Endothelial cell of umbilical vein (primary cell): ENCODE measurements at places on chromosomes 3 and 15. TPM values are rescaled to one million over a fixed set of nuclear protein-coding genes. Genes with fewer than 3 reads are reported as not detected.

Gene CSPG5
- polyA plus RNA-seq, result 0.32 and 0.33 TPM in 2 replicates

DNA sequence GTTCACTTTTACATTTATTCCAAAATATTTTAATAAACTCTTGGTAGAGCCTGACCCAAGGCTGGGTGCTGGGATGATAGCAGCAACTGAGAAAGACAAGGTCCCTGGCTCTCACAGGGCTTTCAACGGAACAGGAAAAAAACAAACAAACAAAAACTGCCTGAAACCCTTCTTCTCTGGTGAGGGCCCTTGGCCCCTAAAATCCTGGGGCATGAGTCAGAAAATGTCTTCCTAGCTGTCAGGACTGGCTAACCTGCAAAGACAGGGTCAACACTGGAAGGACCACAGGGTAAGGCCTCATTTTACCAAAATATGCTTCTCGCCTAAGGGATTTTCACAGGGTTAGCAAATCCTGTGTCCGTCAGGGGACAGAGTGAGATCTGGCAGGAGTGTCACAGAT lies 45.7 kb upstream of the WNT5A start:
- no peak for DNase-seq

Gene PIF1
- 18.6 and 23.0 TPM in 2 replicates for polyA plus RNA-seq

GRCh38 chr3:170079536-170080165 lies 41.9 kb downstream of the GPR160 start:
- no peak for DNase-seq

Gene IMPG2
- 0.30 and 0.39 TPM in 2 replicates for polyA plus RNA-seq

GRCh38 chr3:129238945-129239705 lies 10.3 kb upstream of the COPG1 start:
- no peak for DNase-seq

DNA sequence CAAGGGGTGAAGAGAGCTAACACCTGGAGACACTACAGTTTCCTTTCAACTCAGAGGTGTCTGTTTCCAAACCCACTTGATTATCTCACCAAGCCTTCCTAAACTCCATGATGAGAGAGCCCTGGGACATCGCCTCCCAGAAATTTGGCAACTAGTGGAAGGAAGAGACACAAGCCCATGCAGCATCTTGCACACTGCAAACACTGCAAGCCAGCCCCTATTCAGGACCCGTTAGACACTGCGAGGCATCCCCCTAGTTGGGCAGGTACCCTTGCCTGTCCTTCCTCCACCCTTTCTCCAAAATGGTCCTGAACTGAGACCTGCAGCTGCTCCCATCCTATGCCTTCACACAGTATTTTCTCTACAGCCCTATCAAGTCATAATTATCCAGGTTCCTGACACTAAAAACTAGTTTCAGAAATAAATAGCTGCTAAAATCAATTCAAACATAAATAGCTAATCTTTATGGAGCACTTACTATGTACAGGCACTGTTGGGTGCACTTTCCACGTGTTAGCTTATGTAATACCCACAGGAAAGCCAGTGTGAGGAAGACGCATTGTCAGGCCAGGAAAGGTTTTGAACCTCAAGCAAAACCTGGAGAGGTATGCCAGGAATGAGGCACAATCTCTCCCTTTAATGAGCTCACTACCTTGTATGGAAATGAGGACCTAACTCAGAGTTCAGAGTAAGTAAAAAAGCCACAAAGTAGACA lies 2.8 kb downstream of the MAGI1 start:
- DNase-seq, result no peak

- DNase-seq, result peak; percentile 44
Measured at GRCh38 chr3:59052803-59053411, 3.1 kb upstream of the CFAP20DC start.

GRCh38 chr3:121835465-121835801 lies 424 bp downstream of the EAF2 start:
- DNase-seq, result no peak

GRCh38 chr15:88125576-88125975 lies 131.0 kb downstream of the NTRK3 start:
- DNase-seq, result no peak

GRCh38 chr3:184016169-184016570 lies 1.5 kb downstream of the ABCC5 start:
- no peak for DNase-seq

GRCh38 chr15:43487271-43487895 lies 5.6 kb downstream of the TP53BP1 start:
- DNase-seq, result no peak

DNA sequence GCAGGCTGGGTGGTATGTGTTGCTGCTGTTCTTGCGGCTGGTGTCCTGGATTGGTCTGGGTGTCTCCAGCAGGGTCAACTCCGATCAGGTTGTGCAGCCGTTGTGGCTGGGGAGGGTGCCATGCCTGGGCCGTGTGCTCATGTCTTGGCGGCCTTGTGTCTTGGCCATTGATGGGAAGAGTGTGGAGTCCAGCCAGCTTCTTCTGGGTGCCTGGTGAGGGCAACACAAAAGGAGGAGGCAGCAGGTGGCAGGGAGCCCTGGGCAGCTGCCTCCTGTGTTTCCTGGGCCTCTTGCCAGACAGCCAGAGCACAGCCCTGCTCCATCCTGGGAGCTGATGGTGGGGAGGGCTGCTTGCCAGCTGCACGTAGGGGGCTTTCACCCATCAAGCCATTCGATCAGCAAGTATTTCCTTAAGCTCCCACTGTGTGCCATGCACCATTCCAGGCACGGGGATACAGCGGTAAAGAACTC lies 4.3 kb downstream of the CHAC1 start:
- no peak for DNase-seq

DNA sequence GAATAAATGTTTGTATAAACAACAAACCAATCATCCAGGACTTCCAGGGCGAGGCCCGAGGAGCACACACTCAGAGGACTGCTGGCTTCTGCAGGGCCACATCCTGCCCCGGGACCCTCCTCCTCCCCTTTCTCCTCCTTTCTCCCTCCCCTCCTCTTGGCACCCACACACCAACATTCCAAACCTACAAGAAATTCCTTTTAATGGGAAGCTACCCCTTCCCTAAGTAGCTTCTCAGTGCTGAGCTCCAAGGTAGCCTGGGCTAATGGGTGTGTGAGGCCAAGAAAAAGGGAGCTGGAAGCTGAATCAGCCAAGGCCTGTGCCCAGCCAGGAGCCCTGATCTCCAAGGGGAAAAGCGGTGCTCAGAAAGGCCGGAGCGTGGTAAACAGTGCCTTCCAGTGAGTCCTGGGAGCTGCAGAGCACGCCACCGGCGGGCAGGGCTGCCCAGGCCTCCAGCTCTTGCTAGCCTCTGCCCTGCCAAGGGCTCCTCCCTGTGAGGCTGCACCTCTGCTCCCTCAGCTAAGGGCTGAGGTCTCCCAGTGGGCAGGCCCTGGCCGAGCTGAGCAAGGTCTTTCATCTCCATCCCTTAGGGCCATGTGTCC lies 3.9 kb downstream of the ITIH3 start:
- no peak for DNase-seq

- DNase-seq, result no peak
Measured at GRCh38 chr15:45891766-45892165, 256.9 kb downstream of the SQOR start.

DNA sequence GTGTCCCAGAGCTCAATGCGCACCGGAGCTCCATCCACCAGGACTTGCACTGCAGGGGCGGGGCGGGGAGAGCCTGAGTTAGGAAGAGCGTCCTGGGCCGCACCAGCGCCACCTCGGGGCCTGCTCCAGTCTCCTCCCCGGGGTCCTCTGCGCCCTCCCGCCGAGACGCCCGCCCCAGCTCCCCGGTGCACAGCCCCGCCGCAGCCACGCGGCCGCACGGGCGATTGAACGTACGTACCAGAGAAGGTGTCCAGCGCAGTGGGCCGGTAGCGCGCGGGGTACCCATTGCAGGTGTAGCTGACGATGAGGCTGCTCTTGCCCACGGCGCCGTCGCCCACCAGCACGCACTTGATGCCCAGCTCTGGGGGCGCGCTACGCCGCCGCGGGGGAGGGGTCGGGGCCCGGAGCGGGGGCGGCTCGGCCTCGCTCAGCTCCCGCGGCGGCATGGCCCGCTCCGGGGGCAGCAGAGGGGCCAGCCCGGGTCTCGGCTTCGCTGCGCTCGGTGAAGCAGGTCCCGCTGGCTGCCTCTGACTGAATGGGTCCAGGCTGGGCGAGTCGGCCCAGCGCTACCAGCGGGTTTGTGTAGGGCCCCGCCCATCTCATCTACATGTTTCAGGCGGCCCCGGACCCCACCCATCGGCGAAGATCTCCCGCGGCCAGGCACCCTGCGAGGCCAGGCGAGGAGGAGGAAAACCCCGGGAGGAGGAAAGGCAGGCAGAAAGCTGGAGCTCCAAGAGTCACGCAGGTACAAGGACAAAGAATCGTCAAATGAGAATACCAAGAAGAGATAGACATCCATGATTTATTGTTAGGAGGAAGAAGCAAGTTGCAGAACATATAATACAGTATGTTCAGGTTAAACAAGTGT lies at the start of gene RHOV:
Gene RHOV, minus strand, starts transcription at position 541 of the 868 bp plus-strand sequence. Its CDS starts 95 bp downstream, at position 446.
- peak; percentile 43 for DNase-seq

Gene C3orf20
- polyA plus RNA-seq, result not detected in 2 replicates

- DNase-seq, result no peak
Measured at GRCh38 chr15:67828278-67828968, 3.1 kb downstream of the SKOR1 start.

GRCh38 chr3:14507305-14507741 lies 32.8 kb downstream of the GRIP2 start:
- no peak for DNase-seq

- no peak for DNase-seq
Measured at GRCh38 chr3:29203851-29204250, 77.0 kb upstream of the RBMS3 start.

Gene KCNAB1
- polyA plus RNA-seq, result 0.05 and 0.21 TPM in 2 replicates

DNA sequence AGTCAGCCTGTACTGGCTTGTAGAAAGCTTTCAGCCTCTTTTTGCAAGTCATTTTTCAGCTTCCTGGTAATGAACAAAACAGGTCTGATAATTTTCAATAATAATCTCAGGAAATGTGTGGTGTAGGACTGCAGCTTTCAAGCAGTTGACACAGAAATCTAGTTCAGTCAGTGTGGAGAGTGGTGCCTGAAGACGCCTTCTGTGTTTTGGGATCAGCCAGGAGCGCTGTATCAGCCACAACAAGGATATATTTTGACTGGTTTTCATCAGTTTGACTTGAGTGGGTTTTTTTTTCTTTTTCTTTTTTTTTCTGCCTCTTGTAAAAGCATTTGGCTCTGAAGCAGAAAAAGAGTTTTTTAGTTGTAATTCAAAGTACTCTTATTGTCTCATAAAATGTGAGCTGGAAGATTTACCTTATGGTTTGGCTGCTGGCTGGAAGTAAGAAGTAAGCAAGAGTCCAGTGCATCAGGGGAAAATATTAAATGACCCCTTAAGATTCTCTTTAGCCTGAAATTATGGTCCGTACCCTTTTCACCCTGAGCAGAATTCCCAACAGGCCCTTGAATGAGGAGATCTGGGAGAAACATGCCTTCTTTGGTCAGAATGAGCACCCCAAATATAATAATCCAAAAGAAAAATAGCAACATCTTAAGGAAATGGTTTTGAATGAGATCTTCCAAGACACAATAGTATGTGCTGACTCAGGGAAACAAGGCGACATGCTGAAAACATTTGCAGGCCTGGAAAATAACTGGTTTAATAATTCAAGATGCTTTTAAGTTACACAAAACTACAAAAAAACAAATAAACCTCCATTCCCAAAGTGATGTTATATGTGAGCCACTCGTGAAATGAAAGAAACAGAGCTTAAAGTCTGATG lies 332.7 kb upstream of the ADAMTS9 start:
- DNase-seq, result peak; percentile 50

Gene IQGAP1
- polyA plus RNA-seq, result 82.2 and 84.7 TPM in 2 replicates

GRCh38 chr3:110625201-110625747 lies 446.3 kb upstream of the NECTIN3 start:
- DNase-seq, result peak; percentile 60

- DNase-seq, result no peak
Measured at GRCh38 chr3:45475145-45475544, 86.8 kb downstream of the LARS2 start.

Gene CPLX3
- polyA plus RNA-seq, result not detected in 2 replicates

Gene CCNB2
- 39.0 and 55.9 TPM in 2 replicates for polyA plus RNA-seq

DNA sequence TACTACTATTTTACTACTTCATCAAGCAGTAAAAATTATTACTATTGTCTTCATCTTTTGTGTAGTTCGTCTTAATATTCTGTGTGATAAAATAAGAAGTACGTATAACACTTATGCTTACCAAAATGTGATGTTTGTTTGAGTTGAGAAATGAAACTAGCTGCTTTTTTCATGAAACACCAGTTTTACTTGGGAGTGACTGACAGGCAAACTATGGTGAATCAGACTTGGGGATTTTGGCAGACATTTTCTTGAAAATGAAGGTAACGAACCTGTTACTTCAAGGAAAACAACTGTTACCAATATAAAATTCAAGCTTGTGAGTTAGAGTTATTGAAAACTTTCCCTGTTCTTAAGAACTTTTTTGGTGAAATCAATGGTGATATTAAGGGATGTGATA lies 10.3 kb downstream of the U2SURP start:
- no peak for DNase-seq

Gene CHDH
- 0.02 and 0.06 TPM in 2 replicates for polyA plus RNA-seq

Gene CPEB1
- polyA plus RNA-seq, result not detected in 2 replicates
